Heart right ventricle (tissue), 16 donors: ENCODE measurements at places on chromosomes 4 and X. TPM values are rescaled to one million over a fixed set of nuclear protein-coding genes. Genes with fewer than 3 reads are reported as not detected.

Gene MAGEC3
- total RNA-seq = not detected

GRCh38 chrX:53930515-53931380, 113.5 kb downstream of the PHF8 start:
- DNase-seq = no peak

GRCh38 chr4:41525129-41525528, 12.8 kb upstream of the LIMCH1 start:
- no peak for DNase-seq

DNA sequence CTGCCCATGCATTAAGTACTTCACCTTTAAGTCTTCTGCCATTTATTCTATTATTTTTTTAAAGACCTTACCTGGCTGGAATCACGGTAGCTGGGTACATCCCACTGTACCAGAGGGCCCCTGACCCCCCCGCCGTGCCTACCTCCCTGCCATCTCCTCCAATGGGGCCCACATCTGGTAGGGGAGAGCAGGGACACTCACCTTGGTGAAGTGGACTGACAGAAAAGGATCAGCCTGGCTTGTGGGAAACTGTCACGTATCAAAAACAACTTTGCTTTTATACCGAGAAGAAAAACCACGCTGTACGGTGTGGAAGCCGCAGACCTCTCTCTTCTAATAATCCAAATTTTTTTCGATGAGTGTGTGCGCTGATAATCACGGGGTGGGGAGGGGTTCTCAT, at the start of gene FOXP3:
FOXP3 (minus strand) TSS at position 251 of the 400 bp plus-strand sequence. CDS start 6,205 bp downstream, outside the sequence.
- DNase-seq = no peak

GRCh38 chrX:45011131-45011530, 138.1 kb downstream of the KDM6A start:
- no peak for DNase-seq

- DNase-seq = no peak
Measured at GRCh38 chr4:116118221-116118620, 967.2 kb downstream of the TRAM1L1 start.

- DNase-seq = no peak
Measured at GRCh38 chr4:74223801-74224200, 65.9 kb downstream of the MTHFD2L start.

DNA sequence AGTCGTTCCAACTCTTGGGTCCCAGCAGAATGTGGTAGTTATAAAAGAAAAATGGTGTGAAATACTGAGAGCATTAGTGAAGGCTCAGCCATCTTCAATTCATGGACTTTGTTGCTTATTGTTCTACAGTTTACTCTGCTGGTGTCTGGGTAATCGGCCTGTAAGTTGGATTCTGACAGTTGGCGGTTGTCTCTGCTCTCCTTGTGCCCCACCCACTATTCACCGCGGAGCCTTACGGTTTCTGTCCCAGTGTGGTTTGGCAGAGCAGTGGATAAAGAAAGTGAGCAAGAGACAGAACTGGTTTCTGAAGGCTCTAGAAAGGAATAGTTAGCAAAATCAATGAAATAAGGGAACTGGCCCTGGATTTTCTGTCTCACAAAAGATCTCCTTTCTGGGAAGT, 9.1 kb downstream of the LONRF3 start:
- no peak for DNase-seq
